Natural killer cell (primary cell): ENCODE measurements at places on chromosomes 6 and 20. TPM values are rescaled to one million over a fixed set of nuclear protein-coding genes. Genes with fewer than 3 reads are reported as not detected.

DNA sequence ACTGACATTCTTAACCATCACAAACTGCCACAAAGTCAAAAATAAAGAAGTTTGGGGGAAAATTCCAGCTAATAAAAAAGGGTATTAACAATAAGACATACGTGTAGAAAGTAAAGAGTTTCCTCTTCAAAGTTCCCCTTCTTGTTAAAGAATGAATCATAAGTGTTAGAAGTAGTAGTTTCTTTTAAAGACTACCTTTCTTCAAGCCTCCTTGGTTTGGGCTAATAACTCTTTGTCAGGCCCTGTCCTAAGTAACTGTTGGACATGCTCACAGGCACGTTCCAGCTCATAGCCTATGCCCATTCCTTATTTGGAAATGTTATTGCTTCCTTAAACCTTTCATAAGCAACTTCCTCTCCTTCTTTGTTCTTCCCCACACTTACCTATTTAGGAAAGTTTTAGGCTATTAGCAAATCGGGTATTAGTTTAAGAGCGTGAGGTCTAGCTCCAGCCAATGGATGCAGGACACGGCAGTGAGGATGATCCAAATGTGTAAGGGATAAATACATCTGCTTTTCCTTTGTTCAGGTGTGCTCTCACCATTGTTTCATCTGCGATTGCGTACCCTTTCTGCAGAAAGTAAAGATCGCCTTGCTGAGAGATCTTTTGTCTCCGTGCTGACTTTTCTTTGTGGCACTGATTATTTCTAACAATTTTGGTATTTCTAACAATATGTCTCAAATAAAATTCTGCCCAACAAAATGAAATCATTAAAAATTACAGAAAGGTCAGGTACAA, 64.9 kb downstream of the CHD6 start:
- no peak for DNase-seq
- no peaks in the 10 kb centered on the region for H3K4me1 ChIP-seq
- H3K36me3 ChIP-seq: peaks cover 3% of the 10 kb centered on the region
- no peak overlapping the region for H3K27ac ChIP-seq
- no peak overlapping the region for H3K4me3 ChIP-seq
- no peaks in the 10 kb centered on the region for H3K27me3 ChIP-seq

GRCh38 chr20:53639647-53640440, 46.2 kb upstream of the ZNF217 start:
- H3K4me3 ChIP-seq: no peak overlapping the region
- H3K4me1 ChIP-seq: peaks cover 33% of the 10 kb centered on the region
- H3K27ac ChIP-seq: no peak overlapping the region
- no peaks in the 10 kb centered on the region for H3K27me3 ChIP-seq
- H3K36me3 ChIP-seq: no peaks in the 10 kb centered on the region
- no peak for DNase-seq

RIMS4 gene
- not detected for total RNA-seq

GRCh38 chr20:41081276-41081814, 52.7 kb downstream of the TOP1 start:
- H3K4me3 ChIP-seq: no peak overlapping the region
- H3K4me1 ChIP-seq: no peaks in the 10 kb centered on the region
- H3K27me3 ChIP-seq: no peaks in the 10 kb centered on the region
- peaks cover 63% of the 10 kb centered on the region for H3K36me3 ChIP-seq
- no peak for DNase-seq

GRCh38 chr20:16541226-16541625, 32.0 kb downstream of the KIF16B start:
- H3K27ac ChIP-seq: no peak overlapping the region
- H3K4me3 ChIP-seq: no peak overlapping the region
- no peak for DNase-seq
- no peaks in the 10 kb centered on the region for H3K27me3 ChIP-seq
- no peaks in the 10 kb centered on the region for H3K36me3 ChIP-seq

HLA-DRB5 gene
- total RNA-seq: 17.9 TPM

DNA sequence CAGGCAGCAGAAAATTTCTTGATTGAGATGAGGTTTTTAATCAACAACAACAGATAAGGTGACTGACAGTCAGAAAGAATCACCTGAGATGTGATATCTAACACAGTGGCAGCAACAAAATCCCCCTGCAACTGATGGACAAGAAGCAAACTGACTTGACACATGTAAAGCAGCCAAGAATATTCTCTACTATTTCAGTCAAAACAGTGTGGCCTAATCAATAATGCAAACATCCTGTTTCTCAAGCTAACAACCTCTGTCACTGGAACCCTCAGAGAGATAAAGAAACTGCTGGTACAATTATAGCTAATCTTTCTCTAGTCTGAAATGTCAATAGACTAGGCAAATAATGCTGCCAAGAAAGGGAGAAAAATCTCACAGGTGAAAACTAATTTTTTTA, 4.6 kb upstream of the CGA start:
- H3K4me3 ChIP-seq: no peak overlapping the region
- H3K4me1 ChIP-seq: no peaks in the 10 kb centered on the region
- no peak overlapping the region for H3K27ac ChIP-seq
- no peak for DNase-seq

IMPG1 gene
- total RNA-seq: not detected

ARMH2 gene
- 1.2 TPM for total RNA-seq

DNA sequence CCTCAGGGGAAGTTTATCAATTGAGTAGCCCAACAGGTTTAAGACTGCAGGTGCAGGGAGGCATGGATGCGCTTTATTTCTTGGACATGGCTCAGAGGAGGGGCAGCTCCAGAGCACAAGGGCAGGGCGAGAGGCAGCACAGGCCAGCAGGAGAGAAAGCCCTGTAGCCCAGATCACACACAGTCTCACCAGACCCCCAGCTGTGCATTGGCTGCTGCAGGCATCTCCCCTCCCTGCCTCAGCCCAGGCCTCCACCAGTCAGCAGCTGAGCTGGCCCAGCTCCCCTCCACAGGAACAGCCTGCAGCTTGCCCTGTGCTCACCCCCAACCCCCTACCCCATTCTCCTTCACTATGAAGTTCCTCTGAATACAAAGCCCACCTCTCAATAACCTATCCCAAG, 24.7 kb downstream of the MRPL14 start:
- H3K4me1 ChIP-seq: peaks cover 25% of the 10 kb centered on the region
- no peak overlapping the region for H3K4me3 ChIP-seq
- DNase-seq: no peak

DNA sequence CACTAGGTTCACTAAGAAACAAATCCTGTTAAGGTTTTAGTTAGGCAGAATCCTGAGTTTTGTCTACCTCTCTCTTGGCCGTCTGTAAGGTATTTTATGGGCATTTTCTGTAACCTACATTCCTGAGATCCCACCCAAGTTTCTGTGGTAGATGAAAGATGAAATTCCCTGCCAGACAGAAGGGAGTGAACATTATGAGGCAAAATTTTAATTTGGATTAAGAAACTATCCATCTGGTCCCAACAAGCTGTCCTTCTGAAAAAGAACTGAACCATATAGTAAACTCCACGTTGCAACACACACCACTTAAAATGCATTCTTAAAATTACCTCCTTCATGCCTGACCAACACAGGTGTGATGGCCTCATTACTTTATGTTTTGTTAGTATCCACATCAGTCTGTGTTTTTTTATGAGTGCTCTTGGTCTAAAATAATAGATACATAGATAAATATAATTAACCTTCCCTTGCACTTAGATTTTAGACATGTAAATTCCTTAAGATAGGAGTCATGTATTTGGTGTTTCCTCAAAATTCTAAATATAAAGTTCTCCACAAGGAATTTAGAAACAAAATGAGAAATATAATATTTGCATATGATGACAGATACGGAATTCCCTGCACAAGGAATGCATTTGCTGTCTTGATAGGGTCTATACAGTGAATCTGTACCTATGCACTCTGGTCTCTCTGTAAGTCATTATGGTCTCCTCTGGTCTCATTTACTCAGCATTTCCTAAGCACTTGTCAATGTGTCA, 86.5 kb downstream of the CHD6 start:
- no peak overlapping the region for H3K27ac ChIP-seq
- H3K4me1 ChIP-seq: no peaks in the 10 kb centered on the region
- H3K36me3 ChIP-seq: peaks cover 12% of the 10 kb centered on the region
- no peak overlapping the region for H3K4me3 ChIP-seq
- no peak for DNase-seq

DNA sequence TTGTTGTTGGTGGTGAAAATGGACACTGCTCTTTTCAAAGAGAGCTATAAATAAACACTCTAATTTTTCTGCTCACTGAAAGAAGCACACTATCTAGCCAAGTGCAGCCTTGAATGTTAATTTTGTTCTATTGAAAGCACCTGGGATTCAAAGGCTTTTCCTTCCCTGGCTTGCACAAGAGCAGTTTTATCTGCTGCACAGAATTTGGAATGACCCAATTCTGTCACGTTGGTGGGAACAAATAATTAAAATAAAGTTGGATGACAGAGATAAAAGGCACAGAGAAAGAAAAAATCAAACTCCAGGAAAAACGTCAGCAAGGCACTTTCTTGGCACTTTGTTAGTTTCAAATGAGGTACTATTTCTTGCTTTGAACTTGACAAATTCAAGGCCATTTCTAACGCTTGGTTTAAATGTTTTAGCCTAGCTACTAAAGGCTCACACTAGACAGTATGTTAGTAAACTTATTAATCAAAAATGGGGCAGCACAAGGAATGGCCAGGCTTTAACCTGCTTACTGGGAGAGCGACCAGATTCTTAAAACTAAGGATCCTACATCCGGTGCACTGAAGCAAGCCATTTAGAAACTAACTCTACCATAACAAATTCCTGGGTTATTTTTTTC, 145.5 kb upstream of the ARG1 start:
- no peak for DNase-seq
- no peaks in the 10 kb centered on the region for H3K27me3 ChIP-seq
- H3K36me3 ChIP-seq: no peaks in the 10 kb centered on the region
- H3K4me1 ChIP-seq: no peaks in the 10 kb centered on the region
- no peak overlapping the region for H3K27ac ChIP-seq

EPPIN gene
- not detected for total RNA-seq

GRCh38 chr20:2133318-2134183, 31.9 kb downstream of the STK35 start:
- H3K27me3 ChIP-seq: no peaks in the 10 kb centered on the region
- no peak overlapping the region for H3K27ac ChIP-seq
- no peaks in the 10 kb centered on the region for H3K36me3 ChIP-seq
- H3K4me1 ChIP-seq: no peaks in the 10 kb centered on the region

CLVS2 gene
- total RNA-seq: not detected

DNA sequence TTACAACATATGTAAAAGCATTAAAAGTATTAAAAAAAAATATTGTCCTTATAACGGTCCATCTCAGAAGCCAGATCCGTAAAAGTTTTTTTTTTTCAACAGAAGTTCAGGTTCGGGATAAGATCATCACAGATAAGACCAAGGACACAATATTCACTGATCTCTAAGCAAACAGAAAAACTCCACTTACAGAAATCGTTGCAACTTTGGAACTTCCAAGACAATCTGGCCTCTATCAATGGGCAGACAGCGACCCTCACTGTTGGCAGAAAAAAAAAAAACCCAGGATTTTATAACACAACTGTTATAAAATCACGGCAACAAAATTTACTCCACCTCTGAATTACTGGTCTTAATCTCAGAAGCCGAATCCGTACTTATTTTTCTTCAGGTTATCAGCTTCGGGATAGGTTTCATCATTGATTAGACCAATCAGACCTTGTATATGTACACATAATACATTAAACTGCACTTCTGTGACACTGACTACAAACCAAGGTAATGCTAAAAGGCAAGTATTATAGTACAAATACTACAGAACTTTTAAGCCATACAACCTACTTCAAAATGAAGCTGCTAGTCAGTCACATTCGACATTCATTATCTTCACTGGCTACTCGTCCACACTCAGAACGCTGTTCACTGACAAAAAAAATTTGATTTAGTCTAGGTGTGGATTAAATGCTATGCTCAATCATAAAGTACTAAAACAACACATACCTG, 34.7 kb upstream of the SYNCRIP start:
- no peak for DNase-seq
- H3K27ac ChIP-seq: no peak overlapping the region
- peaks cover 8% of the 10 kb centered on the region for H3K4me1 ChIP-seq
- H3K4me3 ChIP-seq: peak overlapping the region; percentile 87
- H3K27me3 ChIP-seq: no peaks in the 10 kb centered on the region

DNA sequence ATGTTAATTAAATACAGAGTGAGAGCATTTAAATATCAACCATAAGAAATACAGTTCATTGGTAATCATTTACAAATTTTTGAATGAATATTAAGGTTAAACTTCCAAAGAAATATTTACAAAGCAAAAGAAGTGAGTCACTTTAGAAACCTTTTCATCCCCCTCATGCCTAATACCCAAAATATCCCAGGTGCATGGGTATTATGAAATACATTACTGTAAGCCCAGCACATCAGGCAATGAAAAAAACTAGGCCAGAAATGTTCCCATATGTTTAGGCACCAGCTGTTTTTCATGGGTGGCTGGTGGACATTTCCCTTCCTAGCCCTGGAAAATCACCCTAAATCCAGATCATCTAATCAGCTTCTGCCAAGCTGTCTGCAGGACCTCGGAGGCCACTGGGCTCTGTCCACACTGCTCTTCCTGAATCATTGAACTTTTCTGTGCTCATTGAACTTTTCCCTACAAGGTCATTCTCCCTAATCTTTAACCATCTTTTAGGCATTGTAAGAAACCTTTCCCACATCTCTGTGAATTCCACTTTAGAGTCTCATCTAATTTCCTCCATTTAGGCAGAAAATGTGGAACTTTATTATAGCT, 145.3 kb upstream of the STXBP5 start:
- H3K4me1 ChIP-seq: no peaks in the 10 kb centered on the region
- H3K27ac ChIP-seq: no peak overlapping the region

DNA sequence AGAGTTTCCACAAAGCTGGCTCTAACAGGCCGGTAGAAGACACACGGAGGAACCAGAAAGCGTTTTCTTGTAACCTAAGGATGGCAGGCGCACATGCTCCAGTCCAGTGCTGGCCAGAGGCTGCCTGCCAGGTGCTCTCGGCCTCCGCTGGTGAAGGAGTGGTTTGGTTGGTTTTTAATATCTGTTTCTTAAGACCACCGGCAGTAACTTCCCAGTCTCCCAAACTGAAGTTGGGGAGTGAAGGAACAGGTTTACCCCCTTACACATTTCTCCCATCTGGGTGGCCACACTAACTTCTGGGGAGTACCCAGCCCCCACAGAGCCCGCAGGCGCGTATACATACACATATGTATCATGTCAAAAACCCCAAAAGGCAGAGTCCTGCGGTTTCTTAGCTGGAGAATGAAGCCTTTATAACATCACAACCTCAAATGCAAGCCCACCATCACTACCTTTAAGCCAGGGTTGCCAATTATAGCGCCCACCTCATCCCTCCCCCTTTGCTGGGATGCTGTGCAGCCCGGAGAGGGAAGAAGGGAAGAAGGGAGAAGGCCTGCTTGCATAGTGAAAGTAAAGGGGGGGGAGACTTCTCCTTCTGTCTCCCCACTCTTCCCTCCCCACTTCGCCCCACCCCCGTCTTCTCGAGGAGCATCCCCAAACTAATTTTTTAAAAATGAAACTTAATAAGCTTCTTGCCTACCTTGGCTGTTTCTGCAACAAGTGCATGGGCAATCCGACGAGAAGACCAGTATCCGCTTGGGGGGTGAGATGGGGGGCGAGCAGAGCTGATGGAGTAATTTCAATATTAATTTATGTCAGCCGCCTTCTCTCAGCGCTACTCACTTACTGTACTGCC, 1.0 kb downstream of the TRERF1 start:
- no peaks in the 10 kb centered on the region for H3K27me3 ChIP-seq
- H3K4me3 ChIP-seq: peak overlapping the region; percentile 65
- peaks cover 32% of the 10 kb centered on the region for H3K4me1 ChIP-seq
- DNase-seq: no peak
- H3K36me3 ChIP-seq: no peaks in the 10 kb centered on the region

KDM1B gene
- total RNA-seq: 13.3 TPM

KIZ gene
- 32.9 TPM for total RNA-seq

PAK5 gene
- not detected for total RNA-seq

RAD21L1 gene
- not detected for total RNA-seq

GRCh38 chr20:39048000-39048696, 86.0 kb downstream of the DHX35 start:
- H3K27ac ChIP-seq: no peak overlapping the region
- H3K27me3 ChIP-seq: no peaks in the 10 kb centered on the region
- no peak overlapping the region for H3K4me3 ChIP-seq
- peaks cover 16% of the 10 kb centered on the region for H3K4me1 ChIP-seq
